ENCODE measurements at places on chromosomes 16 and 17.

DNA sequence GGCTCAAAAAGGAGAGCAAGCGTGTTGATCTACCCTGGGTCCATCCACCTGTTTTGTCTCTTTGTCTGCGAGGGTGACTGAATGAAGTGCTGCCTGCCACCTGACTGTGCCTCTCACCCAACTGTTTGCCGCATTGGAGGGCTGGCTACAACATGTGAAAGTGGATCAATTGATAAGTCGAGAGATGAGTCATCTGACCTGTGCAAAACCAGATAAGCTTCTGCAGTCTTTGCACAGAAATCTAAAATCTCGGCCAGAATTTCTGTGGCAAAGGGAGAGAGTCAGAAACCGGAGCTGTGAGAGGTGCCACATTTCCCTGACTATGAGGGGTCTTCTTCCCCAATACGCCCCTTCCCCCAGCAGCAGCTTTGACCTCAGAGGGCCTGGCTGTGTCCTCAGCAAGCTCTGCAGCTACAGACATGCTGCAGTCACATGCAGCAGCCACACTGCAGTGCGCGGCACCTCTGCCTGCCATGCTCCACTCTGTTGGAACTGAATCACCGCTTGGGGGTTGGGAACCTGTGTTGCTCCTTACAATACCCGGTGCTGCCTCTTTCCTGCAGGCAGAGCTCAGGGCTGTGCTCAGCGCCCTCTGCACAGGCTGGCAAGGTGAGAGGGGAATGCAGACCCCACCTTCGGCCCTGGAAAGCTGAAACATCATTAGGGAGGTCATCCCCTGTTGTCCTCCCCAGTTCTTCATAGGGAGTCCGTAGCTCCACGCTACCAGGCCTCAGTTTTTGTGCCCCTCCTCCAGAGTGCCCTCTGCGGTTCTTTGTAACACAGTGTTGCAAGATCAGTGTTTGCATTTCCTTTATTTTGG lies 16.2 kb upstream of the HAS3 start:
- no peaks in the 10 kb centered on the region for H3K4me1 ChIP-seq
- no peak overlapping the region for H3K4me3 ChIP-seq
- no peak for DNase-seq
- H3K36me3 ChIP-seq = peaks cover 11% of the 10 kb centered on the region

DNA sequence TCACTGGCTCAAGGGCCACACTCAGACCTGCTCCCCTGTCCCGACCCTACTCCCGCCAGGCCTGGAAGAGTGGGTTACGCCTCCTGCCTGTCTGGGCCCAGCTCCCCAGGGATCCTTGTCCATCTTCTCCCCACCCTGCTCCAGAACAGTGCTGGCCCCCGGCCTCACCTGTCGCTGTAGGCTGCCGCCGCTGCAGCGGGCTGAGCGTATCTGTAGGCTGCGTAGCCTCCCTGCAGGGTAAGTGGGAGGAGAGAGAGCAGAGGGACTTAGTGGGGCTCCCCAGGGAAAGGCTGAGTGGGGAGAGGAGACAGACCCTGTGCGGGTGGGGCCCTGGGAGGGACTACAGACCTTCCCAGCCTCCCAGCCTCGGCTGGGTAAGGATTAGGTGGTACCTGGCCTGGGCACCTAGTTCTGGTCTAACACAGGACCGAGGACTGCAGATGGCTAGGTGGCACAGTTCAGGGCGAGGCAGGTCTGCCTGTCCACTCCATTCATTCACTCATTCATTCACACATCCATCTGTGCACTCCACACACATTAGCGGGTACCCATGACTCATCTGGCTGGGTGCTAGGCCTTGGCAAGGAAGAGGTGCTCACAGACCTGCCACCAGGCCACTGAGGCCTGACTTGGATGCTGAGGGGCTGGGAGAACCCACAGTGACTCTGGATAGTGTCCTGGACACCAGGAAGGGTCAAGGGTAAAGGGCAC lies 20.9 kb downstream of the ENGASE start:
- peaks cover 31% of the 10 kb centered on the region for H3K27me3 ChIP-seq
- H3K27ac ChIP-seq = no peak overlapping the region
- no peak overlapping the region for H3K4me3 ChIP-seq
- H3K36me3 ChIP-seq = no peaks in the 10 kb centered on the region
- DNase-seq = no peak

DNA sequence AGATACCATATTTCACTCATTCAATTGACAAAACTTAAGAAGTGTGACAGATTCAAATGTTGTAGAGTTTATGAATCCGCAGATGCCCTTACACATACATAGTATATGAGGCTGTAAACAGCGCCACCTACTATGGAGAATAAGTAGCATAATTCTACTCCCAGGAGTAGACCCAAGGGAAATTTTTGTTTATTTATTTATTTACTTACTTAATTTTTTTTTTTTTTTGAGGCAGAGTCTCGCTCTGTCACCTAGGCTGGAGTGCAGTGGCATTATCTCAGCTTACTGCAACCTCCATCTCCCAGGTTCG lies 35.5 kb downstream of the GAN start:
- H3K4me1 ChIP-seq = no peaks in the 10 kb centered on the region
- peaks cover 21% of the 10 kb centered on the region for H3K36me3 ChIP-seq
- no peaks in the 10 kb centered on the region for H3K27me3 ChIP-seq
- no peak for DNase-seq
- H3K27ac ChIP-seq = no peak overlapping the region

DNA sequence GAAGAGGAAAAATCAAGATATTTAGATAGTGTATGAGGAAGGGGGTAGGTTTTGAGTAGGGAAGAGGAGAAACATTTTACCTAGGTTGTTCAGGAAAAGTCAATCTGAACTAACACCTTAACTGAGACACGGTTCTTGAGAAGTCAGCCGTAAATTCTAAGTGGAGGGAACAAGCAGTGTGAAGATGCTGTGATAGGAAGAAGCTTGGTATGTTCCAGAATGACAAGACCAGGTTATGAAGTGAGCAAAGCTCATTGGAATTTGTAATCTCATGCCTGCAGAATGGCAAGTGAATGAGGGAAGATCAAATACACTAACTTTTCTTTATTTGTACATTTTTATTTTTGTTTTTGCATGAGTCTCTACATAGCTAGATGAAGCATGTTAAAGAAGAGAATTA lies 307.6 kb downstream of the ZFHX3 start:
- peaks cover 4% of the 10 kb centered on the region for H3K36me3 ChIP-seq
- H3K27me3 ChIP-seq = no peaks in the 10 kb centered on the region
- no peak overlapping the region for H3K4me3 ChIP-seq
- DNase-seq = no peak
- no peaks in the 10 kb centered on the region for H3K4me1 ChIP-seq
- H3K27ac ChIP-seq = no peak overlapping the region

DNA sequence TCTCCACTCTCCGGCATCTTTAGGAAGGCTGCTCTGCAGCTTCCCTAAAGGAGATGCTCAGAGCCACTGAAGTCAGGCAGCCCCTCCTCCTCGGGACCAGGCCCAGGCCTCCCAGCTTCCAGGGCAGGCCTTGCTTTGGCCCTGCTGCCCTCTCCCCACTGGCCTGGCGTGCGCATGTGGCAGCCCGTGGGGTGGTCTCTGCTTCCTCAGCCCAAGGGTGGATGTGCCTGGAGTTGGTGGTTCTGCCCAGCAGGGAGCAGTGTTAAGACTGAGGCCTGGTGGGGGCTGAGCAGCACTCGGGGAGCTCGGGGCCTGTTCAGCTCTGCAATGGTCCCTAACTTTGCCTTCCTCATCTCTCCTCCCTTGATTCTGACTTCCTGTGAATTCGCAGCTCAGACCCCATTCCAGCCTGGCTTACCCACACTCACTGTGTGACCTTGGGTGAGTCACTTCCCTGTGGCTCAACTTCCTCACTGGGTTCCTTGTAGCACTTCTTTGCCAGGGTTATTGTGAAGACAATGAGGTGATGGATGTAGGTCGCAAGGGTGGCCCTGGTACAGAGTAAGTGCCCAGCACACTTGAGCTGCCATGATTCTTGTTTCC lies 63.2 kb downstream of the NKD1 start:
- no peak overlapping the region for H3K27ac ChIP-seq
- no peak overlapping the region for H3K4me3 ChIP-seq
- no peaks in the 10 kb centered on the region for H3K27me3 ChIP-seq
- H3K36me3 ChIP-seq = no peaks in the 10 kb centered on the region

GRCh38 chr17:44970136-44970741 lies 2.1 kb upstream of the C1QL1 start:
- no peak overlapping the region for H3K27ac ChIP-seq
- DNase-seq = peak; percentile 21
- H3K4me1 ChIP-seq = peaks cover 39% of the 10 kb centered on the region
- peaks cover 37% of the 10 kb centered on the region for H3K27me3 ChIP-seq
- H3K4me3 ChIP-seq = peak overlapping the region; percentile 90

- H3K4me1 ChIP-seq = peaks cover 8% of the 10 kb centered on the region
- no peaks in the 10 kb centered on the region for H3K27me3 ChIP-seq
- H3K4me3 ChIP-seq = no peak overlapping the region
- peaks cover 98% of the 10 kb centered on the region for H3K36me3 ChIP-seq
- DNase-seq = no peak
Measured at GRCh38 chr16:56382901-56383355, 42.4 kb downstream of the AMFR start.

- H3K36me3 ChIP-seq = no peaks in the 10 kb centered on the region
- no peaks in the 10 kb centered on the region for H3K4me1 ChIP-seq
- H3K27me3 ChIP-seq = peaks cover 2% of the 10 kb centered on the region
- no peak for DNase-seq
- no peak overlapping the region for H3K27ac ChIP-seq
- no peak overlapping the region for H3K4me3 ChIP-seq
Measured at GRCh38 chr16:53559270-53559951, 56.4 kb upstream of the AKTIP start.

- DNase-seq = no peak
- no peak overlapping the region for H3K4me3 ChIP-seq
- H3K27ac ChIP-seq = no peak overlapping the region
- H3K27me3 ChIP-seq = no peaks in the 10 kb centered on the region
Measured at GRCh38 chr16:23615805-23616204, 19.7 kb upstream of the NDUFAB1 start.

GRCh38 chr17:79970576-79971068 lies 65.0 kb downstream of the TBC1D16 start:
- peak; percentile 52 for DNase-seq
- peaks cover 31% of the 10 kb centered on the region for H3K4me1 ChIP-seq
- no peak overlapping the region for H3K27ac ChIP-seq
- H3K27me3 ChIP-seq = no peaks in the 10 kb centered on the region

DNA sequence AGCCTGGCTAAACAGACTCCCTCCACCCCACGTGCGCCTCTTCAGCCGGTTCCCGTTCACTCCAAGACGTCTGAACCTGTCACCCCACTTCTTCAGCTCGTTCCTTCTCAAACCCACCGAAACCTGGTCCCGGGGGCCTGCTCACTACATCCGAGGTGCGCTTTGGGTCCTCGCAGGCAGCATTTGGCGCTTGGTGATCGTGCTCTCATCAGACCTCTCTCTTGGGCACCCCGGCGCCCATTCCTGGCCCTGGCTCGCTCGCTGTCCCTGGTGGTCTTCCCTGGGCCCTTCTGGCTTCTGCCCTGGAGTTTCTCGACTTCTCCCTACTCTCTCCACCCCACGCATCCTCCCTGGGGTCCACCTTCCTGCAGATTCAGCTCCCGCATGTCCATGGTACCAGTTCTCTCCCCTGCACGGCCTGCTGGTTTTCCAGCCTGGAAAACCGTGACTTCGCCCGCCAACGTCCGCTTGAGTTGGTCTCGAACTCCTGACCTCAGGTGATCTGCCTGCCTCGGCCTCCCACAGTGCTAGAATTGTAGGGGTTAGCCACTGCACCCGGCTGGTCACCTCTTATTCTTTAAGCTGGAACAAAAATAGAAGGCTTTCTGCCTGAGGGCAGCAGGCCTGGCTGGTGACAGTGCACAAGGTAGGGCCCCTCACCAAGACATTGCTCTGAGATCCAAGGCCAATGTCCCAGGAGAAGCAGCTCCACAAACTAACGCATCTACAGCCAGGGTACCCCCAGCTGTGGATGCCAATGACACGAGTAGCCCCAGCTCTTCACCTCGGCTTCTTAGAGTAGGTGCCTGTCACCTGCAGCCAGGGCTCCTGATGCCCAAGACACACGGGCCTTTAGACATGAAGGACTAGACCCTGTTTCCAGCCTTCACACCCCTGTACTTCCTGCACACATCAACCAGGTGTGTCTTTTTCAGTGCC lies 1.1 kb upstream of the MEAK7 start:
- peaks cover 56% of the 10 kb centered on the region for H3K4me1 ChIP-seq
- H3K4me3 ChIP-seq = peak overlapping the region; percentile 93
- DNase-seq = no peak
- peaks cover 2% of the 10 kb centered on the region for H3K36me3 ChIP-seq
- H3K27ac ChIP-seq = peak overlapping the region; percentile 74
- H3K27me3 ChIP-seq = no peaks in the 10 kb centered on the region

GRCh38 chr17:67569873-67570272 lies 147.9 kb upstream of the NOL11 start:
- no peaks in the 10 kb centered on the region for H3K27me3 ChIP-seq
- H3K27ac ChIP-seq = peak overlapping the region; percentile 77
- peaks cover 26% of the 10 kb centered on the region for H3K4me1 ChIP-seq
- H3K36me3 ChIP-seq = peaks cover 66% of the 10 kb centered on the region

- no peak overlapping the region for H3K27ac ChIP-seq
- no peak for DNase-seq
- H3K27me3 ChIP-seq = no peaks in the 10 kb centered on the region
Measured at GRCh38 chr16:35431829-35432663, 1972.6 kb downstream of the TP53TG3F start.

- no peak for DNase-seq
- no peaks in the 10 kb centered on the region for H3K27me3 ChIP-seq
- no peaks in the 10 kb centered on the region for H3K36me3 ChIP-seq
- H3K4me3 ChIP-seq = no peak overlapping the region
- peaks cover 14% of the 10 kb centered on the region for H3K4me1 ChIP-seq
Measured at GRCh38 chr17:82399601-82400101, 18.5 kb upstream of the HEXD start.

DNA sequence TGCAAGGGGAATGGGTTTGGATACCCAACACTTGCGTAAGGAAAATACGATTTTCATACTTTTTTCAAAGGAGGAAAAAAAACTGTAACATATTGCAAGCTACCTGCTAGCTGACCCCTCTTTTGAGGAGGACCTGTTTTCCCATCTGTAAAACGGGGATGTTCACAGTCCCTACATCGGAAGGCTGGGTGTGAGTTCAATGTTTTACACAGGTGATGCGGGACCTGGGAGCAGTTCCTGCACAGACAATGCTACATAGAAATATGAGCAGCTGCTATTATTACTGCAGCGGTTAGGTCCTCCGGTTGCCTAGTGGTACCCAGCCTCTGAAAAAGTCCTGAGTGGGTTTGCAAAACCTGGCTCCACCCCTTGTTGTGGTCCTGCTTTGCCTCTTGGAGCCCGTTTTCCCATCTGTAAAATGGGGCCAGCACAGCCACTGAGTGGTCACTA lies 3.5 kb downstream of the SOCS1 start:
- H3K4me1 ChIP-seq = peaks cover 47% of the 10 kb centered on the region
- DNase-seq = no peak
- H3K27me3 ChIP-seq = no peaks in the 10 kb centered on the region
- peak overlapping the region; percentile 92 for H3K27ac ChIP-seq
- peak overlapping the region; percentile 82 for H3K4me3 ChIP-seq
- H3K36me3 ChIP-seq = peaks cover 3% of the 10 kb centered on the region
